Kidney epithelial cell (primary cell): ENCODE measurements at places on chromosomes 4 and X. TPM values are rescaled to one million over a fixed set of nuclear protein-coding genes. Genes with fewer than 3 reads are reported as not detected.

ODAPH gene
- 0.41 and 0.63 TPM in 2 replicates for total RNA-seq

RADX gene
- 3.6 and 10.0 TPM in 2 replicates for total RNA-seq

PAGE1 gene
- not detected in 2 replicates for total RNA-seq

CT47B1 gene
- total RNA-seq, result not detected in 2 replicates

UGT2B11 gene
- total RNA-seq, result not detected in 2 replicates

PAGE3 gene
- not detected in 2 replicates for total RNA-seq

NSDHL gene
- total RNA-seq, result 26.5 and 31.3 TPM in 2 replicates

HOPX gene
- total RNA-seq, result 0.96 and 3.0 TPM in 2 replicates

BEND2 gene
- not detected in 2 replicates for total RNA-seq

SRPX2 gene
- 1.4 and 1.8 TPM in 2 replicates for total RNA-seq

NIPAL1 gene
- total RNA-seq, result 3.8 and 4.3 TPM in 2 replicates
